Fibroblast of skin of right quadriceps (primary cell): ENCODE measurements at places on chromosomes 7 and 10.

DNA sequence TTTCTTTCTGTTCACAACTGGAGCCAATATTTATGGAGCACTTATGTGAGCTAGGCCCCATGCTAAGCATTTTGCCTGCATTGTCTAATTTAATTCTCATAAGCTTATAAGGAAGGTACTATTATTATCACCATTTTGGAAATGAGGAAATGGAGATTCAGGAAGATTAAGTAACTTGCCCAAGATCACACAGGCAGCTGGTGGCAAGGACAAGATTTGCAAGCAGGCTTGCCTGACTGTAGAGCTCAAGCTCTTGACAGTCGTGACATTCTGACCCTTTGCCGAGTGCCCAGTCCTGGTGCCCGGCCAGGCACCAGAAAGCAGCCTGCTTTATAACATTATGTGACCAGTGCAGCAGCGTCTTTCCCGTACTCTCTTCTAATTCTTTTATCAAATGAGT is 38.2 kb downstream of the WNT2 start:
- no peak for DNase-seq

DNA sequence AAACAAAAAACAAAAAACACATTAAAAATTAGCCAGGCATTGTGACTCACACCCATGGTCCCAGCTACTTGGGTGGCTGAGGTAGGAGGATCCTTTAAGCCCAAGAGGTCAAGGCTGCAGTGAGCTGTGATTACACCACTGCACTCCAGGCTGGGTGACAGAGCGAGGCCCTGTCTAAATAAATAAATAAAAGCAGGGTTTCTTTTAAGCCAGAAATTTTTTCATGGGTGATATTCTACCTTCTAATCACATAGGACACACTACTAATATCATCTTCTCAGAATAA is 14.2 kb upstream of the SVIL start:
- peak; percentile 32 for DNase-seq

DNA sequence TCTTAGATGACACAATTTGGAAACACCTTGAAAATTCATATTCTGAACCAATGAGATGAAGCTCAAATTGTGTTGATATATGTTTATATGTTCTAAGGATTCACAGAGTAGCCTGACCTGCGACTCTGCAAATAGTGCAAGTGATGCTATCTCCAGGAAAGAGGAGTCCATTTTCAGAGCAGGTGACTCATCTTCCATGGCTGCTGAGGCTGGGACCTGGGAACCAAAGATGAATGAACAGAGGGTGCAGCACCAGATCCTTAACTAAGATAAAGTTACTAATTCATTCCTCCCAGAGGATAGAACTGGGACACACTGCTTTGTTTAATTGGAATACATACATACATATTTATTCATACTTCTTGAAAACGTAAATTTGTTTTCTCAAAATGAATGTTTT is 240.6 kb upstream of the SEMA3C start:
- DNase-seq: peak; percentile 39

- DNase-seq: no peak
These were observed 20.6 kb downstream of the TMEM273 start for GRCh38 chr10:49167425-49168170.

GRCh38 chr7:106238830-106239229 is 46.0 kb downstream of the NAMPT start:
- no peak for DNase-seq

GRCh38 chr10:72598769-72599701 is 26.8 kb downstream of the MICU1 start:
- DNase-seq: no peak
